ENCODE measurements at places on chromosomes 2 and 18. TPM values are rescaled to one million over a fixed set of nuclear protein-coding genes. Genes with fewer than 3 reads are reported as not detected.

DNA sequence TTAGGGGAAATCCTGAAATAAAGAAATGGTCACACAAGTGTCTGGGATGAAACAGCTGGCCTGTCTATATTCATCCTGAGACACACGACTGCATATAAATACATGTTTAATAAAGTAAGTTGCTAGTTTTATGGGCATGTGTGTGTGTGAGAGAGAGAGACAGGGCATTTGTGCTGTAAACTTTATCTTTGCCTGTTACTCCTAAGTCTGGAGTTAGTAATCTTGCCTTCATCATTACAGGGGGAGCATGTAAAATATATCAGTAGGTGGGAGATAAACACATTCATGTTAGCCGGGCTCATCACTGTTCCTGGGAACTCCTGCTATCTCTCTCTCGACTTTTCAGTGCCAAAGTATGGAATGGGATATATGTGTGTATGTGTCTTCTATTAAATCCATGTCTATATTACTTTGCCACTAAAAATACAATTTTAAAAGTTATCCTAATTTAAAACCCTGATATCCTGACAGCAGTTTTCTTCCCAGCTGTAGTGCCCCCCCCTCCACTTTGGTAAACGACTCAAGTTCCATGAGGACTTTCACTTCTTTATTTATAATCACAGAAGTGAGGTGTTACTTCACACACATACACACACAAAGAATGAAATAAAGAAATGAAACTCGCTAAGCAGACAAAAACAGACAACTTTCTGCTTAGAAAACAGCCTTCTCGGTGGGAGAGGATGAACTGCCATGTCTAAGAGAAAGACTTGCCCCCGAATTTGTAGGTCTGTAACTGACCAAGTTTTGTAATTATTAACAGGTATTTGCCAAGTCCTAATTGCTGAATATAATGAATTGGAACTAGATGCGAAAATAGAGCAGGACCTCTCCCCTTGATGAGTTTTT is 947 bp downstream of the ZEB2 start:
- DNase-seq, result no peak

DNA sequence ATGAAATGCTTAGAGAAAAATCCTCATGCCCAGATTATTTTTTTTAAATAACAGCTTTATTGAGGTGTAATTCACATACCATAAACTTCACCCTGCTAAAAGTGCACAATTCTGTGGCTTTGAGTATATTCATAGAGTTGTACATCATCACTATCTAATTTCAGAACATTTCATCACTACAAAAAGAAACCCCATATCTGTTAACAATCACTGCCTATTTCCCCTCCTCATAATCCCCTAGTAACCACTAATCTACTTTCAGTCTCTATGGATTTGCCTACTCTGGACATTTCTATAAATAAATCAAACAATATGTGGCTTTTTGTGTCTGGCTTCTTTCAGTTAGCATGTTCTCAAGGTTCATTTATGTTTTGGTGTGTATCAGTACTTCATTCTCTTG is 51.4 kb downstream of the OSBPL1A start:
- no peak for DNase-seq

GRCh38 chr2:42129947-42130346 is 39.2 kb upstream of the EML4 start:
- DNase-seq, result no peak

- DNase-seq, result no peak
Measured at GRCh38 chr2:178069551-178069950, 3.0 kb downstream of the PDE11A start.

Gene CFC1
- not detected for total RNA-seq

Data from cardiac septum (tissue), 1 donor.